Fibroblast of skin of right quadriceps (primary cell): ENCODE measurements at places on chromosomes 5 and 9.
A peak's percentile ranks its signal among the peaks of the same experiment; 100 is the strongest.

GRCh38 chr5:135348918-135349317, 50.1 kb downstream of the MACROH2A1 start:
- no peak for DNase-seq

DNA sequence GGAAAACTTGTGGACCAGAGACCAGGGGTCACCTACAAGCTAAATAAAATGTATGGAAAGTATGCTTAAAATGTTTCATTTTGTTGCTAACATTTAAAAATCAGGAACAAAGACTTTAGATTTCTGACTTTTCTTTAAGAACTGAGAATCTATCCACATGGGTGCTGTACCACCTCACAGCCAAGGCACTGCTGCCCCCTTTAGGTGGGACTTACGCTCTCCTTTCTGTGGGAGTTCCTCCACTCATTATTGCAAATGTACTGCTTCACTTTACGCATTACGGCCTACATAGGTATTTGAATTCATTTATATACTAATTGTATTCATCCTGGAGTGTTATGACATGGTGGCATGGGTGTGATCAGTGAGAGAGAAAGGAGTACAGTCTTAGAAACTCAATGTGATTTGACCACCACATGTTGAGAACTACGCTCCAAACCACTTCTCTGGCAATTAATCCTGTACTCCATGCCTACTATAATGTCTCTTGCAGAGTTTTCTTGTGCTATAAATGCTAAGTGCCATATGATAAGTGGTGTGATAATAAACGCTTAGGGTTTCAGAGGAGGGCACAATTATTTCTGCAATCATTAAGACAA, 24.7 kb upstream of the CETN3 start:
- peak; percentile 31 for DNase-seq

DNA sequence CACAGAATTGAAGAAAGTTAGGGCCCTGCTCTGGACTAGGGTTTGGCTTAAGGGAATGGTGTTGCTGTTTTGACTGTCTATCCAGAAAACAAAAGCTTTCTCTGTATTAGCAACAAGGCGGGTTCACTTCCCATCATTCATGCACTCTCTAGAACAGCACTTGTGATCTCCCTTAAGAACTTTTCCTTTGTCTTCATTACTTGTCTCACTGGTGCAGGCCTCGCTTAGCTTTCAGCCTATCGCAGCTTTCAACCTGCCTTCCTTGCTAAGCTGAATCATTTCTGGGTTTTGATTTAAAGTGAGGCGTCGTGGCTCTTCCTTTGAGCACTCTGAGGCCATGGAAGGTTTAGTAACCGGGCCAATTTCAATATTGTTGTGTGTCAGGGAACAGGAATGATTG, 35.2 kb upstream of the LPCAT1 start:
- DNase-seq, result no peak

DNA sequence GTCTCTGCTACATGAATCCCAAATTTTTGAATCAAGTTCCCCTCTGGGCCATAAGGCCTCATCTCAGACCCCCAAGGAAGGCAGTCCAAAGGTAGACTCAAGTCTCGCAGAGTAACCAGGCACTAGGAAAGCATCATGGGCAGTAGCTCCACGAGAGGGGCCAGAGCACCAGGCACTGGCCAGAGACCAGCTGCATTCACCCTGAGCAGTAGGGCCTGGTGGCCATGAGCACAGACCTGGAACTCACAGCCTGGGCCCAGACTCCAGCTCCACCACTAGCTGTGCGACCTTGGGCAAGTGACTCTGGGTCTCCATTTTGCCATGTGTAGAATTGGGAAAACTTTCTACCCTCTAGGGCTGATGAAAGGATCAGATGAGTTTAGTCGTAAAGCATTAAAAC, 28.5 kb downstream of the NANS start:
- DNase-seq, result no peak

- peak; percentile 81 for DNase-seq
Observed at GRCh38 chr5:153623751-153624450, 133.4 kb downstream of the GRIA1 start.

- no peak for DNase-seq
Observed at GRCh38 chr9:19699756-19700155, 89.1 kb downstream of the SLC24A2 start.

DNA sequence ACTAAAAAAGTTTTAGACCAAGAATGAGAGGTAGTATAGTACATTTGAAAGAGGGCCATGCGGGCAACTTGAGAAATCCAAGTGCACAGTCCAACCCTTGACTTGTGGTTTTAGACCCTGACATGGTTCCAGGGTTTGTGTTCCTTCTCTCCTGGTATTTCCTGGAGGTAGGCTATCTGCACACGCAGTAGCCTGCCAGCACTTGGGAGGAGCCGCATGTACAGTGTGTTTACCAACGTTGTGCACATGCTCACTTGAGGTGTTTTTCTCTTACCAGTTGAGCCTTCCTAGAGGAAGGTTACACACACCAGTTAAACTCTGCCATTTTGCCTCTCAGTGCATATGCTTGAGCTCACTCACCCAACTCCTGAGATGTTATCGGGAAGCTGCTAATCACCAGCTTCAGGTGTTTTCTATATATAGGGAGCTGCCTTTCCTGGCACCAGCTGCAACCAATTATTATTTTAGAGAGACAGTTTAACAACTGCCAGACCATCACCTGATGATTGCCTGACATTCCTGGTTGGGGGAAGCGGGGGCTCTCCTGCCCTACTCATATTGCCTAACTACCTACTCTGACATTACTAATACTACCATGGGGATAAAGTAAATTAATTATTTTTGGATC, 593.4 kb upstream of the TUSC1 start:
- DNase-seq, result no peak

DNA sequence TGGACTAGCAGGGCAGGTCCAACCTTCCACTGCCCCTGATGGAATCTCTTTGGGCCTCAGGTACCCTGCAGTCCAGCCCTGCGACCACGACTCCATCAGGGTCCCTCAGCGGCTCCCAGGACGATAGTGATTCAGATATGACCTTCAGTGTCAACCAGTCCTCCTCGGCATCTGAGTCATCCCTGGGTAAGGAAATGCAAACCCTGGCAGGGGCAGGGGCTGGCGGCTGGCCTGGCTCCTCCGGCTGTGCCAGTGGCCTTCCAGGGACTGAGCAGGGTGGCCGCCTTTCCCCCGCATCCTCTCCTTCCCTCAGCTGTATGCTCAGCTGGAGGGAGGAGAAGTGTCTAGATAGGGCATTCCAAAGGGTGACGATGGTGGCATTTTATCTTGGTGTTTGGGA, 45.0 kb downstream of the NEURL1B start:
- DNase-seq, result no peak

DNA sequence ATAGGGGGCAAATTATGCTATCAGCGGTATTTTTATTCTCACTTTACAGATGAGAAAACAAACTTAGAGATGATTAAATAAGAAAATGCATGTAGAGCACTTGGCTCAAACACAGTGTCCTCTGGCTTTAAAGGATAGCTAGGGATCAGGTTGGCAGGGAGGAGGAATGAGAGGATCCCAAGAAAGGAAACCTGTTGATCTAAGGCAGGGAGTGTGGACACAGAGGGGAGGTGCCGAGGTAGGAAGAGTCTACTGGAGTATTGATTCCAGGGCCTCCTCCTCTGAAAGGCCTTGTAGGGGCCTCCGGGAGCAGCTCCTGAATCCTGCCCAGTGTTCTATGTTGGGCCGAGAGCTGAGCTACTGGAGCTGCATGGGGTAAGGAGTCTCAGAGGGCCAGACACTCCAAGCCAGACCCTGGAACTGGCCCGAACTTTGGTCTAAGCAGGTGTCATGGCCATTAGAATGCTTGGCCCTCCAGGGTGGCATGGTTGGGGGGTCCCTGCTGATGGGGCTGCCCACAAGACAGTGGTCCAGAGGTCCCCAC, 30.4 kb upstream of the TCF7 start:
- no peak for DNase-seq

GRCh38 chr5:132369474-132370180, at the start of gene SLC22A5:
SLC22A5 (plus strand) TSS chr5:132369710; CDS start chr5:132369973, 263 bp downstream.
- peak; percentile 32 for DNase-seq

DNA sequence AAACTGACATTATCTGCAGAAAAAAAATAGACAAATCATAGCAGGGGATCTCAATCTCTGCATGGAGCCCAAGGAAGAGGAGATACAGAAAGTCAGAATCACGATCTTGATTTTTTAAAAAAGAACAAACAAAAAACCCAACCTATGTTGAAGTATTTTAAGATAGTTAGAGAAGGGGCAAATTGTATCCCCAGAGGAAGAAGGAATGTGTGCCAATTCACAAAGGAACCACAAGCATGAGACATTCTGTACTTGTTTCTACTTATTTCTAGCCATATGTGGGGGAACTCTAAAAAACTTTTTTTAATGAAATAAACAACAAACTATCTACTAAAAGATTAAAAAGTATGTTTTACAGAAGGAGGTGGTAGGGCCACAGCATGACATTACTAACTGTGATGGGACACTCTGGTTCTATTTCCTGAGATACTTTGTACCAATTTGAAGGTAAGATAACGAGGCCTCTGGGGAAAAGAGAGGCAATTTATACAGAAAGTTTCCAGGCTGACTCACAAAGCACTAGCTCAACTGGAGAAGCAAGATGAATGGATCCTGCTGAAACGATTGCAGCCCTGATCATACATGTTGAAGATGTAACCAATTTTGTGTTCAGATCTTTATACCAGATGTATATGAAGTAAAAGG, 22.5 kb downstream of the RANBP3L start:
- peak; percentile 55 for DNase-seq

GRCh38 chr5:133226186-133226585, 174.4 kb downstream of the HSPA4 start:
- no peak for DNase-seq

DNA sequence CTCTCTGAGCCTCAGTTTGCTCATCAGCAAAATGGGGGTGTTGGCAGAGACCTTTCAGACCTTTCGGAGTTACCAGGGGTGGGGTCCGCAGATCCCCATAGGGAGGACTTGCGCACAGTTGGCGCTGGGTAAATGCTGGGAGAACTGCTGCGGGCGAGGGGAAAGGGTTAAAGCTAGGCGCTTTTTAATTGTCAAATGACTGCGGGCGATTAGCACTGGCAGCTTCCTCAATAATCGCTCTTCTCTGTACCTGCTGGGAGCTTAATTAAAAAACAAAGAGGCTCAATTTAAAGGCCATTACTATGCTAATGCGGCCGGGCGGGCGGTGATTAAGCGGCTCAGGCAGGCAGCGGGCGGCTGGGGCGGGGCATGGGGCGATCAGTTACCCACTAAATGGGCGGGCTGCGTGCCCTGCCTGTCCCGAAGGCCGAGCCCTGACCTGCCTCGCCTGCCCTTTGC, 63.0 kb downstream of the LMX1B start:
- DNase-seq, result no peak

GRCh38 chr9:93678199-93679019, 102.0 kb downstream of the PHF2 start:
- DNase-seq, result no peak

GRCh38 chr9:78030296-78030552, 1.4 kb downstream of the GNAQ start:
- DNase-seq, result peak; percentile 19

- no peak for DNase-seq
Observed at GRCh38 chr9:80503671-80504281, 932.0 kb downstream of the TLE4 start.

DNA sequence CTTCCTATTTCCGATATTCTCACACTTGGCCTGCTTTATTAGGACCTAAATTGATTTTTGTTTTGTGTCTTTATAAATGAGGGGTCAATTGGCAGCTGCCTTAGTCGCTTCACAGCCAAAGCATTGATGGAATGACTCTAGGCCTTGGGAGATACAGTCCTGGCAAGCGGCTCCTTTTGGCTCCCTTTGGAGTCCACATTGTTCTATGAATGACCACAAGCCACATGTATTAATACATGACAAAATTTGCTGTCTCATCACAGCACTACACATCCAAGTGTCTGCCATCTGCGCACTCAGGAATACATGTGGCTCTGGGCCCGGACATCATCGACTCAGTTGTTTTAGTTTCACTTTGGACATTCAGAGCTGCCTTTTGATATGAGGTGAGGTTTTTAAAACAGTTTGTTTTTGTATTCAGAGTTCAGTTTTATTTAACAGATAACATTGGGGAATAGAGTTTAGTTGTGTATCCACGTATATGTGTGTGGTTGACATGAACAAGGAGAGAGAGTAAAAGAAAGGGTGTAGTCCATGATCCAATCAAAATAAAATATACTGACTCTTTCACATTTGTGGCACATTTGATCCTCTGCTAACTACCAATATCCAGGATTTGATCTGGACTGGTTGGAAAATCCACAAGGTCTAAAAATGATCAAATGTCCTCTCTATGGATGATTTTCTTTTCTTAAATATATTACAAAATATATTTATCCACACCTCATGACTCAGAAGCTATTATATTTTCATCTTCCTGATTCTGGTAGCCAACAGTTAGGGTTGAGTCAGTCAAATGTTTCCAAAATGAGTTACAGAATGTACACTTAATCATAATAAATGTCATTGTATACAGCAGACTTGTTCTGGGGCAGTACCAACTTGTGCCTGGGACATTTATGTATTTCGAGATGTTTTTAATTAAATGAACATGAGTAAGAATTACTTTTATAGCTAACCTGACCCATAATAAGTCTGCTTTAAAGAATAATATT, 114.0 kb upstream of the MTAP start:
- DNase-seq, result peak; percentile 86

DNA sequence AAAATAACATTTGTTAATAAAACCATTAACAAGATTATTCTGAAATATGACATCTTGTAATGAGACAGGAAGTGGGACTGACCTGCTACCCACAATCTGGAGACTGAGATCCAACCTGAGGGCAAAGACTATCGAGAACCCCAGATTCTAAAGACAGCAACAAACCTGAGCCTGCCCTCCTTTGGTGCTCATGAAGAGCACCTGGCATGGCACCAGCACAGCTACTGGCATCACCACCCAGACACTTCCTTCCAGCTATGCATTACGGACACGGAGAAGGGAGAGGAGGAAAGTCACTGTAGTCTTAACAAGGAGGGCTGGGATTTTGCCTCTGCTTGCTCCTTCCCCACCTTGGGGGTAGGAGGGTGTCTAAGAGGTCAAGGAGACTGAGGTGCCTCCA, 105.5 kb downstream of the AUH start:
- no peak for DNase-seq

- peak; percentile 5 for DNase-seq
Observed at GRCh38 chr5:24232041-24232440, 412.7 kb downstream of the CDH10 start.

- no peak for DNase-seq
Observed at GRCh38 chr5:116980581-116980980, 406.0 kb upstream of the SEMA6A start.

DNA sequence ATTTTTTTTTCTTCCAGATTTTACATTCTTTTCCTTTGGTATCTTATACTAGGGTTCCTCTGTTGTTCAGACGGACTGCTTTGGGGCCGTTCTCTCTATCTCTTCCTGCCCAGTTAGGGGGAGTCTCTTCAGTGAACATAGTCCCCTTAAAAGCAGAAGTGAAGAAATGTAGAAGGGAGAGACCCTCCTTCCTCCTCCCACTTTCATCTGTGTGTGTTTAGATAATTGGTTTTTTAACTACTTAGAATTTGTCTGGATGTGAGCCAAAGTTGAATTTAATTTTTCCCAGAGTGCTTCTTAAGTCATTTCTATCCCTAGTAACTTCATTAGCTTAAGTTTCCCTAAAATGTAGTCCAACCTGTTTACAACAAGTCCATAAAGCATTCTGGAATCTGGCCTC, 167.5 kb downstream of the HACD4 start:
- DNase-seq, result no peak
